Aorta (tissue), 5 donors: ENCODE measurements at places on chromosomes 7 and 10.
A peak's percentile ranks its signal among the peaks of the same experiment; 100 is the strongest.

- no peak for DNase-seq
These were observed 78.2 kb upstream of the STEAP1B start for GRCh38 chr7:22578007-22578733.

DNA sequence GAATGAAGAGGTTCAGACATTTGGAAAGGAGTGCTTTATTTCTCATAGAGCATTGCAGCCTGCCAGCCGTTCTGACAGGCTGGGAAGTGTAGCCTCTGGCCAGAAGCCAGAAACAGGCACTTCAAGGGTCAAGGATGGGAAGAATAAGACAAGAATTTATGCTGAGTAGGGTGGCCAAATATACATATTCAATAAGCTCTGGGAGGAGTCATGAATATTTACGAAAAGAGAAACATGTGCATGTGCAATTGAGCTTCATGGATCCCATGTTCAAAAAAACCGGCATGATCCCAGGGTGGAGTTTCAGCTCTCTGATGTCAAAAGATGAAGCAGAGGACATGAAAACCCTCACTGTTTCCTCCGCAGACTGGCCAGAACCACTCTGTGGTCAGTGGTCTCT lies 32.9 kb downstream of the TLX1 start:
- DNase-seq: no peak

GRCh38 chr7:34219153-34219718 lies 313.9 kb downstream of the BMPER start:
- no peak for DNase-seq

DNA sequence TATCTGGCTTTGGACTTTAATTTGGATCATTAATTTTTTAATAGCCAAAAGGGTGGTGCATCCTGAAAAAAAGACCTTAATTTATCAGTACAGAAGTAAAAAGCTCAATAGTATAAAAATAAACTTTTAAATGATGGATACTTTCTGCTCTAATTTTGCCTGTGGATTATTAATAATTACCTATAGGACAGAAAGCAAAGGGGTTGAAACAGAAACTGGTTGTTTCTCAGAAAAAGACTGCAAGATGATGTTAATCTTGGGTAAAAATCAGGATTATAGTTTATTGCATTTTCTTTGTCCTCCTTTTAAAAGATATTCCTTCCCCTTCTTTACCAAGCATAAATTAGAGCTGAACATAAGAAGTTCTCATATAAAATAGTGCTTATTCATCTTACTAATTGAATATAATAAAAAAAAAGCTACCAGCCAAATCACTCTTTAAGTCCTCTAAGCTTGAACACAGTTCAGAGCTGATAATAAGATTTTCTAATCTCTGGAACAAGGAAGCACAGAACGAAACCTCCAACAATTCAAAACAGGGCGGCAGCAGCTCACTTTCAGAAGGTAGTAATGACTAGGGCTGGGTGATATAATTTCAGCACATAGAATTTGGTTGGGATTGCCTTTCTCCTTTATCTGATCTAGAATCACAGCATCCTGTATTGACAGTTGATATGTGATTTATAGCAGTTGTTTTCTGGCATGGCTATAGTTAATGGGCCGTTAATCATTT lies 8.1 kb upstream of the GPR85 start:
- no peak for DNase-seq

GRCh38 chr7:155931396-155932085 lies 119.3 kb upstream of the SHH start:
- DNase-seq: no peak

- no peak for DNase-seq
These were observed 58.4 kb upstream of the HDAC9 start for GRCh38 chr7:18437101-18437500.

DNA sequence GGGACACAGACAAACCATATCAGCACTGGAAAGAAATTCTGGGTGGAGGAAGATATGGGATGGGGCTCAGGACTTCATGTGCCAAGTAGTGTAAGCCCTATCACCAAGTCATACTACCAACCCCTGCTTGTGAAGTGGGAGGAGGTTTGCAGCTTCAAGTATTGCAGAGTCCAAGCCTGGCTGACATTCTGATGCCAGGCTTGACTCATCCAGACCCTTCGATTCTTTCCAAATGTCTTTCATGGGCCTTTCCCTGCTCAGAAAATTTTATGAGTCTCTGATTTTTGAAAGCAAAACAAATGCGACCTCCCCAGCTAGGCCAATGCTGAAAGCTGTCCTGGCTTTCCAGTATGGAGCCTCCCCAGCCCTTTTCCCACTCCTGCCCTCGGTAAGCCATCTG lies 45.1 kb upstream of the SMNDC1 start:
- DNase-seq: no peak

GRCh38 chr10:34168439-34168838 lies 646.7 kb downstream of the PARD3 start:
- DNase-seq: no peak

GRCh38 chr7:143405173-143406001 lies 3.3 kb downstream of the EPHA1 start:
- peak; percentile 35 for DNase-seq

DNA sequence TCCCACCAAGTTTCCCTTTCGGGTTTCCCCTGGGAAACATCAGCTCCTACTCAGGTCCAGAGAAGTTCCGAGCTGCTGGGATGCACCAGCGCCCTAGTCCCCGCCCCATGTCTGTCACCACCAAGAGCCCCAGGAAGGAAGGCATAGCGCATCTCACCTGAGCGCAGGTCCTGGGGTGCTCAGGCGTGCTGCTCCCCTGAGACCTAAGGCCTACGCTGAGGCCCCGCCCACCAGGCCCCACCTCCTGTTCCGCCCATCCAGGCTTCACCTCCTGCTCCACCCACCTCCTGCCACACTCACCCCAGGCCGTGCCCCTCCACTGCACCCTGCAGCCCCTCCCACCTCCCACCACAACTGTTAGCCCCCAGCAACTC lies 1.2 kb upstream of the TFR2 start:
- no peak for DNase-seq

GRCh38 chr10:12196531-12197211 lies 683 bp downstream of the CDC123 start:
- no peak for DNase-seq

DNA sequence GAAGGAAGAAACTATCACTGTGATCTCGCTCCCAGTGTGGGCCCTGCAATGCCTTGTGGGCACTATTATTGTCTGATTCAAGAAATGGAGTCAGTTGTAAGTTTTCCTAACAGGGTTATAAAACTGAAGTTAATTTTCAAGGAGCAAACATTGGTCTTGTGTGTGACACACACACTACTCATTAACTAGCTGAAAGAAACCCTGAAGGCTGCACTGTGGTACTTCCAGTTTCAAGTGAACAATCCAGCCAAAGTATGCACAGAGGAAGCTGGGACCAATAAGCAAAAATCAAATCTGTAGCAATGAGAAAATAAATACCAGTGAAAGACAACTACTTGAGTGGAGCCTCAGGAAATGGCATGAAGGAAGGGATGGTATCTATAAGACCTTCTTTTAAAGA lies 506.6 kb upstream of the POT1 start:
- DNase-seq: no peak

DNA sequence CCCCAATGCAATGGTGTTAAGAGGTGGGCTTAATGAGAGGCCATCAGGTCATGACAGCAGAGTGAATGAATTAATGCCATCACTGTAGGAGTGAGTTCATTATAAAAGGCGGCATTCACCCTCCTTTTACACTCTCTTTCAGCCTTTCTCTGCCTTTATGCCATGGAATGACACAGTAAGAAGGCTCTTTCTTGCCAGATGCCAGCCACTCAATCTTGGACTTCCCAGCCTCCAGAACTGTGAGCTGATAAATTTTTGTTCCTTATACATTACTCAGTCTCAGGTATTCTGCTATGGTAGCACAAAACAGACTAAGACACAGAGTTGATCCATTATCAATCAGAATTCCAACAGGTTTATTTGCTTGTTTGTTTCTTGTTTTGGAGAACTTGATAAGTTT lies 3.2 kb downstream of the TCAF1 start:
- no peak for DNase-seq

DNA sequence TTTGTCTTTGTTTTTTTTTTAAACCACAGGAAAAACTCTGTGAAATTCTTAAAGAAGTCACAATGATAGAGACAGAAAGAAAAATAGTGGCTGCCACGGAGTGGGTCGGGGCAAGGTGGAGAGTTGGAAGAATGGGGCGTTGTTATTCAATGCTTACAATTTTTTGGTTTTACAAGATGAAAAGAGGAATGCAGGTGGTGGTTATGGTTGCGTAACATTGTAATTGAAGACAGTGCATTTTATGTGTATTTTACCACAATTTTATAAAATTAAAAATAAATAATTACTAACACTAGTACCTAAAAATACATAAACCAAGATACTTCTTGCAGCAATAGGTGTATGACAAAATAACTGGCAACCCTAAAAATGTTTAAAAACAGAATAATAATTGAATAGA lies 76.9 kb upstream of the VOPP1 start:
- DNase-seq: no peak

DNA sequence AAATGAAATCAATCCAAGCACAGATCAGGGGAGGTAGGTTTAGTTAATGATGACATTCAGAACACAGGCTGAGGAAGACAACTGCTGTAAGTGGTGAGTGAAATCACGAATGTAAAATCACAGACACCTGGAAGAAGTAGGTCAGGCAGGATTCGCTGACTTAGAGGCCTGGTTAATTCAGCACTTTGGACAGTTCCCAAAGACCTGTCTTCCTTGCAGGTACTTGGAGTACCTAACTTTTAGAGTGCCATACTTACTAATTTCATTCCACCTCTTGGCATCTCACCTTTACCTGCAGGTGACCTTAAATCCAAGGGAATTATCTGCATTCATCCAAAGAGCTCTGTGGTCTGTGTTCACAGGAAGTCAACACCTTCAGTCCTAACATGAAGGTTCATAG lies 822.3 kb downstream of the PHTF2 start:
- DNase-seq: no peak

DNA sequence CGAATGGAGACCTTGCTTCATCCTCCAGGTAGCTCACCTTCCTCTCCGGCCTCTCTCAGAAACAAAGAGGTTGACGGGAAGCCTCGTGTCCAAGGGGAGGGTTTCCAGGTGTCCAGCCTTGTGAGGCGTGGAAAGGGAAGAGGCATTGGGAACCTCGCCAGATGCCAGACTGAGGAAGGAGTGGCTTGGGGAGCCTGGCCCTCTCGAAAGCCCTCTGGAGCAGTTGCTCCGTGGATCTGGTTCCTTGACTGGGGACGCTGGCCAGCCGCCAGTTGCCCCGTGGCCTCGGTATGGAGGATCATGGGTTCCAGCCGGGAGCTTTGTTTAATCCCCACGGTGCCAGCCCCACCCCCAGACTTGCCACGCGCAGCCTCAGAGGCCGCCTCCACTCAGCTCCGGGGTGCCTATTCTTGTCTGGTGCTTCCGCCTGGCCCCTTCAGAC lies 30.3 kb upstream of the SUN1 start:
- peak; percentile 82 for DNase-seq

DNA sequence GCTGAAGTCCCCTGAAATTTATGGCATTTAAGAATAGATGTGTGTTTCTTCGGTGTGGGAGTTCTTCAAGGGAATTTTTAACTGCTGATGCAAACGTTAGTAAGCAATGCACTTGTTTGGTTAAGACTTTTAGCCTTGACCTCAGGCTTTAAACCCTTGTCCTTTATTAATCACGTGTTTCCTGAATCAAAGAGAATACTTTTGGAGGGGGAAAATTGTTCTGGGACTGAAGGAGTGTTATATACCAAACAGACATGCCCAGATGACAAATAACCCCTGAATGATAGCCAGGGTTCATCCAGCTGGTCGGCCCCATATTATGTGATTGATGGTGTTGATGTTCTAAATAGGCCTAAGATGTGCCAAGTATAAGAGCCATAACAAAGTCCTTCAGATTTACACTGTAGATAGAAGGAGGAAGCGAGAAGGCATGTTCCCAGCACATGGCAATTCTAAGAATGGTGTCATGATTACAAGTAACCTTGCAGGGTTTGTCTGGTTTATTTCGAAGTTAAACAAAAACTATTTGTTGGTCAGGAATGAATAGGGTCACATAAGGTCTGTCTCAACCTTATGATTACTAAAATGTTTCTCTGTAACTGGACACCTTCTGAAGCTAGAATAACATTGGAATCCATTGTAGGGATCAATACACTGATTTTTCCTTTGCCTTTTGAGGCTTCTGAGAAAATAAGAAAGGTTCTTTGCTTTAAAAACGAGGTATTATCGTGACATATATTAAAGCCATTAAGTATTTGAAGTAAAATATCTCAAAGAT lies 124.2 kb upstream of the SEM1 start:
- no peak for DNase-seq

DNA sequence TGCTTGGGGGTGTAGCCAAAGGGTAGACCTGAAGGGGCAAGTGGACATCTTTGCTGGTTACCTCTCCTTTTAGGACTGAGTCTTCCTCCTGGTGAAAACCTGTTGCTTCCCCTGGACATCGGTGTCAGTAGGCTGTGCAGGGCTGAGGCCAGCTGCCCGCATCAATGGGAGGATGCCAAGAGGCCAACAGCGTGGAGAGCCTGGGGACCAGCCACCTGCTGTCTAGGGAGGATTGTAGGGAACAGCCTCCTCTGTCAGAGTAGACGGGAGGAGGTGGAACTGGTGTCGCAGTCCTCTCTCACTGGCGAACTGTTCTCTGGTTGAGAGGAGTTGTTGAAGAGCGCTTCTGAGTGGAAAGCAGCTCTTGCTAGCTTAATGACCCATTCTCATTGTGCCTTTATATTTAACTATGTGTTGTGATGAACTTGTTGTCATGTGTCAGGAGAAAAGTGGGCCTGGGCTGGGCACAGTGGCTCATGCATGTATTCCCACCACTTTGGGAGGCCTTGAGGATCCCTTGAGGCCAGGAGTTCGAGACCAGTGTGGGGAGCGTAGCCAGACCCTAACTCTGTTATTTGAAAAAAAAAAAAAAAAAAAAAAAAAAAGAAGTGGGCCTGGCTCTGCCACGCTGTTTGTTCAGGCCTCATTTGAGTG lies 1.8 kb downstream of the SUFU start:
- peak; percentile 73 for DNase-seq

GRCh38 chr7:30900053-30900452 lies 11.6 kb upstream of the AQP1 start:
- DNase-seq: no peak

GRCh38 chr7:15751191-15751701 lies 64.8 kb upstream of the MEOX2 start:
- no peak for DNase-seq

DNA sequence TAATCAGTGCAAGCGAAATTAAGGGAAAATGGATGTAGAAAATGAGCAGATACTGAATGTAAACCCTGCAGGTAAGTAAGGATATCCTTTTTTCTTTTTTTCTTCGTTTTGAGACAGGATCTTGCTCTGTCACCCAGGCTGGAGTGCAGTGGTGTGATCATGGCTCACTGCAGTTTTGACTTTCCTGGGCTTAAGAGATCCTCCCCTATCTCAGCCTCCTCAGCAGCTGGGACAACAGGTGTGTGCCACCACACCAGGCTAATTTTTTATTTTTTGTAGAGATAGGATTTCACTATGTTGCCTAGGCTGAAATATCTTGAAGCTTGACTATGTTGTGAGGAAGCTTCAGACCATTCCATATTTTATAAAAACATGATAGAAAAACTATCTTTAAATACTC lies 4.3 kb downstream of the PDCD4 start:
- DNase-seq: no peak

- no peak for DNase-seq
These were observed 57.8 kb downstream of the TRIL start for GRCh38 chr7:28900311-28900710.
